ENCODE measurements at places on chromosomes 5 and 9.
A peak's percentile ranks its signal among the peaks of the same experiment; 100 is the strongest.

- DNase-seq: no peak
Measured at GRCh38 chr9:91795598-91796241, 154.3 kb downstream of the ROR2 start.

- peak; percentile 74 for DNase-seq
Measured at GRCh38 chr9:74951725-74952151, 974 bp downstream of the C9orf40 start.

- no peak for DNase-seq
Measured at GRCh38 chr5:1966461-1966860, 83.7 kb upstream of the IRX4 start.

DNA sequence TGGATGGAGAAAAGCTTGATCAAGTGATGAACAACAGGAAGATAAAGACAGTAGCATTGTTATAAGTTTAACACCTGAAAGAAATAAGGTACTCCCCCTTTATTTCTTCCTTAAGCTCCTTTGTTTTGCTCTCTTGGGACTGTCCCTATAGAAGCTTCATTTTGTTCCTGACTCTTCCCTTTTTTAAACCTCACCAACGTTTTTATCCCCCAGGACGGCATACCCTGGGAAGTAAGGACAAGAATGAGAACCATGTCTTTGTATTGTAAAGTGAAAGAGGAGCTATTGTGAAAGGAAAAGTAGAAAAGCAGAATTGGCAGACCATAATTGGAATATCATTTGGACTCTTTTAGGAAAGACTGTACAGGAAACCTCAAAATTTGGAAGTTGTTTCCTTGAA lies 1368.6 kb upstream of the C9orf72 start:
- DNase-seq: no peak
